ENCODE measurements at places on chromosomes 3 and 15. TPM values are rescaled to one million over a fixed set of nuclear protein-coding genes. Genes with fewer than 3 reads are reported as not detected.
A peak's percentile ranks its signal among the peaks of the same experiment; 100 is the strongest.

DNA sequence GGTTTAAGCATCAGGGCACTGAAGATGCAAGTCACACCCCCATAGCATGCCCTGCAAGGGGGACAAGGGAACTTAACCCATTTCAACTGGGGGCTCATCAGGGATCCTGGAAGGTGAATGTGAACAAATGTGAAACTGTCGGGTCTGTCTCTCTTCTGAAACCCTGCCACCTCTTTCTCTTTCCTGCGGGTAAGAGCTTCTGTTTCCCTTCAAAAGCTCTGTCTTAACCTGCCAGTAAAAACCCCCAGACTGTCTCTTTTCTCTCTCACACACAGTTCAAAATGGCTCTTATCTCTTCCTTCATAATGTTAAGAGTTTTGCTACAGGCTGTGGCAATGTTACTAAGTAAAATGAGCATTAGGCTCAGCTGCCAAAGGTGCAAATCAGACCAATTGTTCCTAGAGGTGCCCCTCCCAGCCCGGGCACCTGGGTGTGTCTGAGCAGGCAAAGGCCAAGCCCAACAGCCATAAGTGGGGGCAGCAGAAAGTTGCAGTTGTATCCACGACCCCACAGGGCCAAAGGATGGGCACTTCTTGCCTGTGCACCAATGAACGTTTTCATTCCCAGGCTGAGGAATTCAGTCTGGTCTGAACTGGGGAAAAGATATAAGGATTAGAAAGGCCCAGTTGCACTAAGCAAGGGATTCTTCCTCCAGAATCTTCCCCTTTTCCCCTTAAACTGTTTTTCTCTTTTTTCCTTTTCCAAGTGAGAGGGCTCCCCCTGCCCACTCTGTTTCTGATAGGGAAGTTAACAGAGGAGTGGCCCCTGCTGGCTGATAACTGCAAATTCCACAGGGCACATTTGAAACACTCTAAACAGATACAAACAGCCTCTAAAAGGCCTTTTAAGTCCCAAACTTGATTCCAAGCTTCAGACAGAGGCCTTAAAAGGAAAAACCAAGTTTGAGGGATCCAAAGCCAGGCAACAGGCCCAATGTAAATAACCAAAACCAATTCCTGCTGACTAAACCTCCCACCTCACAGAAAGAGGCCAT is 113.8 kb upstream of the EPHA6 start:
- no peak for DNase-seq

- DNase-seq: no peak
Observed at GRCh38 chr3:110806924-110807323, 264.7 kb upstream of the NECTIN3 start.

GRCh38 chr15:67732671-67733374 is 92.5 kb upstream of the SKOR1 start:
- no peak for DNase-seq

DNA sequence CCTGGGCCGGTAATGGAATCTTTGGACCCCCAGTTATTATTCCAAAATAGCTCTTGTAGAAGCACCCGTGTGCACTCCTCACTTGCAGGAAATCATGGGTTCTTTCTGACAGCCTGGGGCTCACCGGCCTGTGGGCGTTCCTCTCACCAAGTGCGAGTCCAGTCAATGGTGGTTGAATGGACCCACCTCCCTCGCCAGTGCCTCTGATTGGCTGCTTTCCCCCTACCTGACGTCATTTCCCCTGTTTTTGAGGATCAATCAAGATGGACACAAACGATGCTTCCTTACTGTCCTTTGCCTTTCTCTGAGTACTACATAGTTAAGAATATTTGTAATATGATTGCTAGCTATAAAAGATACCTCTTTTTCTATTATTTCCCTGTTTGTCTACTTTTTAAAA is 18.1 kb downstream of the MOBP start:
- no peak for DNase-seq

DNA sequence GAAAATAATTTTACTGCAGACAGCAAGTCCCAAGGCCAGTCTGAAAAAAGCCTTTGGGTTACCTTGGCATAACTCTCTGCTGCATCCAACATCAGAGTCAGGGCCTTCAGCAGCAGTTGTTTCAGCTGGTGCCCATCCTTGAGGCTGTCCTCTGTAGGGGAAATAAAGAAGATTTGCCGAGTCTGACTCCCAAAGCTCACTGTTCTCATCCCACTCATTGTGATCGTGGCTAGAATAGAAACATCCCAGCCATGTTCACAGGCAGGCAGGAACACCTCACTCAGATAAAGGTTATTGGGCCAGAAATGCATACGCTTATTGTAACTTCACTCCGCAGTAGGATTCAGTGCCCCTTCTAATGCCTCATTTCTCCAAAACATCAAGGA is 29.2 kb downstream of the EIF3J start:
- no peak for DNase-seq

DNA sequence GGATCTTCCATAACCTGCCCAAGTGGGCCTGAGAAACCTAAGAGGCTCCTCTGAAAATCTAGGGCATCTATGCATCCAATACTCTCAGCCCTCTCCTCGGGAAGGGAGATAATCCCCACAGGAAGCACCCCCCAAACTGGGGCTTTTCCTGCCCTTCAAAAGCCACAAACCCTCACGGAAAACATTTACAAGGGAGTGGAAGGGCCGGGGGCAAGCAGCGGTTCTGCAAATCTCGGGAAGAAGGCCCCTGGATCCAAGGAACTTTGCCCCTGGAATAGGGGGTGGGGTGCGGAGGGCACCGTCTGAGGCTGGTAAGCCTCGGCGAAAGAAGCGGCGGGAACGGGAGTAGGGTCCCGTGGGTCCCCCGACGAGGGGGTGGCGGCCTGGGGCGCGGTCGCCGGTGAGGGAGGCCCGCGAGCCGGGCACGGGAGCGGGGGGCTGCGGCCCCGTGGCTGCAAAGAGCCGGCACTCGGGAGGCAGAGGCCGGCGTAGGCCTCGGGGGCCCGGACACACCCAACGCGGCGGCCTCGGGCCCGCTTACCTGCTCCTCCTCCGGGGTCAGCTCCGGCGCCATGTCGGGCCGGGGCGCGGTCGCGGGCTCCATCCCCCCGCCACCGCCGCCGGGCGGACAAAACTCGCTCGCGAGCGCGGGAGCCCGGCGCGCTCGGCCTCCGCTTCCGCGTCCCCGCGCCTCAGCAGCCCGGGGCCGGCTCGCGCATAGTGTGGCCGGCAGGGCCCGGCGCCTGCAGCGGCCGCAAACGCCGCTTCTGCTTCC is 755 bp downstream of the PTPN9 start:
- DNase-seq: peak; percentile 74

GRCh38 chr15:68314563-68314962 is 37.0 kb downstream of the FEM1B start:
- peak; percentile 53 for DNase-seq

GRCh38 chr3:140086642-140087041 is 151.7 kb downstream of the CLSTN2 start:
- no peak for DNase-seq

DNA sequence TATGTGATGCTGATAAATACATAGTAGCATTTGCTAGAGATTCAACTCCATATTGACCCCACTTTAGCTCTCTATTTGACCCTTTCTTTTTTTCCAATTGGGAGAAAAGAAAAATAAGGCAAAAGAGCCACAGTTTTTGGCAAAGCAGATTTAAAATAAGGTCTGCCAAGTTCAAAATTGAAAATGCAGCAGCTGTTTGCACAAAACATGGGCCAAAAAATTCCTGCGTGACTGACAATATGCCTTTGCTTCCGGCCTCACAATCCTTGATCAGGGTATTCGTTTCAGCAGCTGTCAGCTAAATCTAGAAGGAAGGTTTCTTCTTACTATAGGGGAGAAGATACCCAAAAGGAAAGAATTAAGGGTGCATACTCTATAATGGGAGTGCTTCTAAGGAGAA is 563.5 kb upstream of the CCDC54 start:
- no peak for DNase-seq

DNA sequence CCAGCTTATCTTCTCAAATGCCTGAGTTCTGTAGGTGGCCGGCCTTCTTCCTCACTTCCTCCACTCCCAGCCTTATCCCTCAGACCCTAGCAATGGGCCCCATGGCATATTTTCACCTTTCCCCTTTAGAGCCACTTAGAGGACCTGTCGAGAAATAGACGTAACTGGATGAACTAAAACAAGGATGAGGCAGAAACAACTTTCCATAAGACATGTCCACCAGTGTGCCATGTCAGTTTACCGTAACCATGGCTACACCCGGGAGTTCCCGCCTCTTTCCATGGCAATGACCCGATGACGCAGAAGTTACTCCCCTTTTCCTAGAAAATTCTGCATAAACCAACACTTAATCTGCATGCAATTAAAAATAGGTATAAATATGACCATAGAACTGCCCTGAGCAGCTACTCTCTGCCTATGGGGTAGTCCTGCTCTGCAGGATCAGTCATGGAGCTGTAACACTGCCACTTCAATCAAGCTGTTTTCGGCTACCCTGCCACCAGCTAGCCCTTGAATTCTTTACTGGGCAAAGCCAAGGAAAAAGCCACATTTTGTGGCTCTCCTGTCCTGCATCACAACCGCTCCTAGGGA is 55.1 kb upstream of the ZBTB38 start:
- no peak for DNase-seq

DNA sequence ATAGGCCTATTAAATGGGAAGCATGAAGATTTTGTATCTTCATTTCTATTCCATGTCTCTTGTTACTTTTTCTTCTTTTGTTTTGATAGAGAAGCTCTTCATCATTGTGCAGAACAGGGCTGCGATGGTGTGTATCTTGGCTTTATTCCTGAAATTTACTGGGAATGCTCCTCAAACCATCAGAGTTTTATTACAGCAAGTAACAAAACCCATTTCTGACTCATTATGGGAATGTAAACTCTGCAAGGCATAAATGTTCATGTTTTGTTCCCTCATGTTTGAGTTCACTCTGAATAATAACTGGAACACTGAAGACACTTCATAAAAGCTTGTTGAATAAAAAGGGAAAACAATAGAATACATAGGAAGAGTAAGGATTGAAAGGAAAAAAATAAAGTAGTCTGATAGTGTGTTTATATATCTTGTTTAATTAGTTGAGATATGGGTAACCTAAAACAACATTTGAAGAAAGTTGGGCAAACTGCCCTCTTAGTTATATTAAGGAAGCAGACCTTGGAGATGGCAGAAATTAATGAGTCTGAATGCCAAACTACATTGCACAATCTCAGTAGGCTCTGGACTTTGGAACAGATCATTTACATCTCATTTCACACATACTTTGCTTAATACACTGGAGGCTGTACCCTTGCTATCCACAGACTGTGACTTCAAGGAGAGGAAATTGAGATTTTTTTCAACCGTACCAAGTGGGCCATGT is 521.5 kb downstream of the GRM7 start:
- DNase-seq: no peak

The TIMMDC1 gene
- total RNA-seq: 94.1 TPM

The CPB1 gene
- total RNA-seq: 6.9 TPM

The SLC27A2 gene
- total RNA-seq: 0.96 TPM

The ZNF35 gene
- total RNA-seq: 10.0 TPM

The COMMD2 gene
- total RNA-seq: 49.8 TPM

The PYGO1 gene
- total RNA-seq: 11.1 TPM

The SLC15A2 gene
- total RNA-seq: 63.6 TPM

The KIF9 gene
- total RNA-seq: 6.9 TPM

The FANCD2OS gene
- not detected for total RNA-seq
